ENCODE measurements at places on chromosomes 5 and 9.

- no peak for DNase-seq
Measured at GRCh38 chr9:22159586-22159985, 150.5 kb upstream of the CDKN2B start.

- DNase-seq = no peak
Measured at GRCh38 chr9:132414731-132415130, 4.7 kb downstream of the CFAP77 start.

- no peak for DNase-seq
Measured at GRCh38 chr5:34499001-34499734, 157.0 kb upstream of the RAI14 start.

DNA sequence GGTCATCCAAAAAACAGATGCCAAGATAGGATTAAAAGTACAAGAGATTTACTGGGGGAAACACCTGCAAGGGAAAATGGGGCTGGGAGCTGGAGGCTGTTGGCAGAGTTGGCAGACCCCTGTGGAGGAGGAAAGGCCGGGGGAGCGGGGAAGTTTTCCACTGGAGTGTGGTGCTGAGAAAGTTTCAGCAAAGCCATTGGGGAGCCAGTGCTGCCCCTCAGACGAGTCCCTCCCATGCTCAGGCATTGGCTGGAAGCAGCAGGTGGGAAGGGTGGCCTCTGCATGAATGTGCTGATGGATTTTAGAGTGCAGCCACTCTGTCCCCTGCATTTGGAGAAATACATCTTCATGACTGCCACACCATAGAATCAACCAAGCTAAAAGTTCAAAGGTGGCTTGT is 52.8 kb downstream of the TTC1 start:
- no peak for DNase-seq

DNA sequence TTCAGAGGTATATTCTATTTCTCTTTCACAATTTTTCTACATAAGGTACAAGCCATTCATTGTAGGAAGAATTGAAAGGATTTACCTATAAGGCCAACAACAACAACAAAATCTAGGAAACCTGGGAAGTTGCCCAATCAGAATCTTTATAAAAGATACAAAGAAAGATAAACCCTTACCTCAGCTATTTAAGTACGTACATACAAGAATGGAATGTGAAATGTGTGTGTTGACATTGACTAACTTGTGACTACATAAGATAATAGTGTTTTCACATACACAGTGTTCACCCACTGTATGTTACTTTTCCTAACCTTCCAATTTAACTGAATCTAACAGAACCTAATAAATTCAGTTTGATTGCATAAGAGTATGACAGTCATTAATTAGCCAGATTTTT is 154.1 kb downstream of the ADAMTS6 start:
- DNase-seq = no peak

DNA sequence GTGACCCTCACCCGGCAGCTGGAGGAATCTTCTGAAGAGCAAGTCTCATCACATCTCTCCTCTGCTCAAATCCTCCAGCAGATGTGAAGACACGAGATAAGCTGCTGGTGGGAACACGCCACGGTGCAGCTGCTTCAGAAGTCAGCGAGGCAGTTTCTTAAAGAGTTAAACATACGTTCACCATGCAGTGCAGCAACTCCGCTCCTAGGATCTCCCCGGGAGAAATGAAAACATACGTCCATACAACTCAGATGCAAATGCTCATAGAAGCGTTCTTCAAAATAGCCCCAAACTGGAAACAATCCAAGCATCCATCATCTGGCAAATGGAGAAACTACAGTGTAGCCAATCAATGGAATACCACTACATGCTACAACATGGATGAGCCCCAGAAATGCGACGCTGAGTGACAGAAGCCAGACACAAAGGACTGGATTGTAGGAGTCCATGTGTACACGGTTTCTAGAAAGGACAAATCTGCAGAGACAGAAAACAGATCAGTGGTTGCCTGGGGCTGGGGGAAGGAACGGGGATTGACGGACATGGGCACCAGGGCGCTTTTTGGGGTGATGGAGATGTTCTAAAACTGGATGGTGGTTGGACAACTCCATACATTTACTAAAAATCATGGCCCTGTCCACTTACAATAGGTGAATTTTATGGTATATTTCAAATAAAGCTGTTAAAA is 150.6 kb downstream of the COL23A1 start:
- no peak for DNase-seq

- no peak for DNase-seq
Measured at GRCh38 chr9:99818500-99818899, 3.2 kb upstream of the NR4A3 start.

- no peak for DNase-seq
Measured at GRCh38 chr5:75265731-75266130, 29.1 kb upstream of the ANKRD31 start.

- no peak for DNase-seq
Measured at GRCh38 chr9:38685535-38685934, 34.4 kb downstream of the FAM240B start.

GRCh38 chr9:114174876-114175771 is 19.8 kb downstream of the COL27A1 start:
- no peak for DNase-seq

GRCh38 chr5:158843305-158843704 is 256.4 kb downstream of the EBF1 start:
- DNase-seq = no peak

- no peak for DNase-seq
Measured at GRCh38 chr9:115015018-115015635, 84.7 kb upstream of the TNFSF8 start.

DNA sequence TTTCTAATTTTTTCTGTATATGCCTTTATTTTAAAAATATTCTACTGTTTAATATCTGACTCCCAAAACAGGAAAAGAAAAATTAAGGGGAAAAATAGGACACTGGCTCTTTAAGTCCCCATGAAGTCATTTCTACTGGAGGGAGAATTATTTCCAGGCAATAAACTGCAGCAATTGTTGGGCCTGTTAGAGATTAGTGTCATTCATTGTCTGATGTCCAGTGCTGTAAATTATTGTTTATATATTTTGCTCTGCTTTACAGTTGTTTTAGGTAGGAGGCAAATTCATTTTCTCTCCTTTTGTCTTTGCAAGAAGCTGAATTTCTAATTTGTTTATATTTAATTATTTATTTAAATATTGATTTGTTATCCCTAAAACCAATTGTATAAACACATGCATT is 906.0 kb upstream of the CDH10 start:
- DNase-seq = no peak

DNA sequence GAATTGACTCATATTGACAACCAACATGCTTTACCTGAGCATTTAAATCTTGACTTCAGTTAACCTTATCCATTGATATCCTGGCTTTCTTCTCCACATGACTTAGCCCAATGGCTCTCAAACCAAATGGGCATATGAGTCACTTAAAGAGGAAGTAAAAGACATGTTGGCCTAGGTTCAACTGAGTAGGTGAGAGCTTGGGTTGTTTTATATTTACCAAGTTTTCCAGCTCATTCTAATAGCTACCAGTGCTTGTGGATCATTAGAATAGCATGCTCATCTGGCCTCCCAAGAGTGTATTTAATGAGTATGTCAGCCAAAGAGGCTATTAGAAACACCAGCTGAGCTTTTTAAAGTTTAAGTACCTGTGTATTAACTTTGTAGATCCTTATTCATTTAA is 1049.0 kb downstream of the PTPRD start:
- no peak for DNase-seq

DNA sequence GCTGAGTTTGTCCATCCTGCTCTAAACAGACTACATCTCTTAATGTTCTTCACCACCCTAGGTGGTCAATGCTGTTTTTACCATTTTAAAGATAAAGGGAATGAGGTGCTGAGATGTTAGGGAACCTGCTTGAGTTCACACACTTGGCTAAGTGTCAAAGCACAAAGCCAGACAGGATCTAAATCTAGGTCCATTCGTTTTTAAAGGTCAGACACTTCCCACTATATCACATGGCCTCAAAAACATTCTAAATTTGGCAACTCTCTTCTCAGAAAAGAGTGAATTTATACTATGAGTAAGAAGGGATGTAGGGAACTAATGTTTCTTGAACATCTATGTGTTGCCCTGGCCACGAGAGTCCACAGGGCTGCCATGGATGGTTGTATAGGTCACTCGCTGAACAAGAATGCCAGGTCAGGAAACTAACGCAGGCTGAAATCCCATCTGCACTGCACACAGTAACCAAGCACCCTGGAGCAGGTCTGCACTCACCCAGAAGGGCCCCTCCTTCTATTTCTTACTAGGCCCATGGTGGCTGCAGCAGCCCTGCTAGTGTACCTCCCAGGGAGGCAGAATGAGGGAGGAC is 213.0 kb downstream of the SPOCK1 start:
- DNase-seq = no peak

- no peak for DNase-seq
Measured at GRCh38 chr9:101269591-101270283, 115.1 kb downstream of the BAAT start.

GRCh38 chr9:116327701-116328405 is 174.3 kb downstream of the PAPPA start:
- DNase-seq = no peak

DNA sequence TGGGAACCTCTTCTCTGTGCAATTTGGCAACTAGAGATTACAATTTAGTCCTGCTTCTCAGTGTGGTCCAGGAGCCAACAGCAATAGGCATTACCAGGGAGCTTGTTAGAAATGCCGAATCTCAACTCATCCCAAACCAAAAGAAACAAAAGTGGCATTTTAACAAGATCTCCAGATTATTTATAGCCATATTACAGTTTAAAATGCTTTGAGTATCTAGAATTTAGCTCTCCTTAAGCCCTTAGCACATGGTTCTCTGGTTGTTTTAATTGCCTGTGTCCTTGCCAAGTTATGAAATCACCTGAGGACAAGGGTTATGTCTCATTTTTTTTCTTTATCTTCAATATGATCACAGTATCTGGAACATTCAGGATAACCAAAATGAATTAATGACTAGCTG is 51.6 kb upstream of the TAS2R1 start:
- DNase-seq = no peak

Data from stimulated activated CD8-positive, alpha-beta memory T cell treated with anti-CD3 and anti-CD28 coated beads, Interleukin-15, amount 100 ng/mL, for 4 hours (primary cell).